Activated T-cell treated with anti-CD3 and anti-CD28 coated beads, Interleukin-2, amount 50 U/mL, for 48 hours (primary cell): ENCODE measurements at places on chromosomes 5 and 9.
A peak's percentile ranks its signal among the peaks of the same experiment; 100 is the strongest.

DNA sequence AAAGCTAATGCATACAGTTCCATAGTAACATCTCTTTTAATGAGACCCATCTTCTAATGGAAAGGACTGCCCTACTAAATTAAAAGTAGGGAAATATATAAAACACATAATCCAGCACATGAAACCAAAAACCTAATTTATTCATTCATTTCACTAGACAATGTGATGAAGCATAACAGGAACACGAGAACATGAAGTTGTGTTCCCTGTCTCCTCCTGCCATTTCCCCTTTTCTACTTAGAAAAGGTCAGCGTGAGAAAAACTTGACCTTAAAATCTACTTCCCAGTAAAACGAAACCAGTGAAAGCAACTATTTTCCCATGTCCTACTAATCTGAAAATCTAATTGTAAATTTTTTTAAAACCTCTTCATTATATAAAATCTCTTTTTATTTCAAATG, 847.5 kb downstream of the TLE1 start:
- no peak for DNase-seq

- DNase-seq = no peak
Measured at GRCh38 chr9:33380390-33381094, 21.8 kb downstream of the AQP7 start.

DNA sequence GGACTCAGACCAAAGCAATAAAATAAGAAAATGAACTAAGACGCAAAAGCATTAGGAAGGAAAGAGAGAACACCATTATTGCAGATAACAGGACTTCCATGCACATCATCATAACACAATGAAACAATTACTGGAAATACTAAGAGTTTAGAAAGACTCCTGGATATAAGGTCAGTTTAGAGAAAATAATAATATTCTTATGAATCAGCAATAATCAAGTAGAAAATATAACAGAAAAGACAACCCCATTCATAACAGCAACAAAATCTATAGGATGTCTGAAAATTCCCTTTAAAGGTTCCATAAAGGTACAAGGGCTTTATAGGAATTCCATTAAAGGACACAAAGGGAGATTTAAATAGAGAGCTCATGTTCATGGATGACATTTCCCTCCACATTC, 73.0 kb downstream of the SPTLC1 start:
- DNase-seq = no peak

DNA sequence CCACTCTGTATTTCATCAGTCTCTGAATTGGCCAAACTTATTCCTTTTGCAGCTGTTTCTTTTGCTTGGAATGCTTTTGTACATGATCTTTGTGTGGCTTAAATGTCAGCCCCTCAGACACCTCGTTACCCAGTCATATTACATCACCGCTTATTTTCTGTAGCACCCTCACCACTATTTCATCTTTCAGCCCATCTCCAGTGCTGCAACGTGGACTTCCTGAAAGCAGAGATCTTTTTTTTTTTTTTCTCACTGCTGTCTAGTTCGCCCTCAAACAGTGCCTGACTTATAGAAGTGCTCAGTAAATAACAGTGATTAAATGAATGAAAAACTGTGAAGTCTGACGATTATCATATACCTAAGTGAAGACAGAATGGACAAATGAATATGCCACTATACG, 835 bp downstream of the SRA1 start:
- no peak for DNase-seq

GRCh38 chr5:138460032-138460693, 5.1 kb upstream of the EGR1 start:
- DNase-seq = peak; percentile 39

DNA sequence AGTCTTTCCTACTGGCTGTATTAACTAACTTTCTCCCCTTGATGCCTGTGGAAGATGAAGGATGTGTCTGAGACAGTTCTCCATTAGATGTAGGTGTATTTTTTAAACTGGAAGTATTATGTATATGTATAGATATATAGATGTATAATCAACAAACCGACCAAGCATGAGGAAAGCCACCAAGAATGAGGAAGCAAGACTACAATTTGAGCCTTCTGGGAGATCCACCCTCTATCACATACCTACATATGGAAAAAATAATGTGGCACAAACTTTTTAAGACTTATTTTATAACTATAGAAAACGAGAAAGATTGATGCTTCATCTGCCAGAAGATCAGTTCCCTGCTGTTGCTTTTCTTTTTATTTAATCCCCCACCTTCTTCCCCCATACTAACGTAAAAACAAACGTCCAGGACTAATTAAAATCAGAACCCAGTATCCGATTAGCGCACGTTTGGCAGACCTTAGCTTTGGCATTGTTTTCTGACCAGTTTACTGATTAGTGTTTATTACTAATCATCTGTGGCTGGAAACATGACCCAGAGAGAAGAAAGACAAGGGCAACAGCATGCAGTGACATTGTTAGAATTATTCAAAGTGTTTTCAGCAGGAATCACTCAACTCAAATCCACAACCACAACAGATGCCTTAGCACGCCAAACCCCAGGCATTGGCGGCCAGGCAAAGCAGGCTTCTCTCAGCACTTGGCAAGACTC, 490.2 kb downstream of the EBF1 start:
- DNase-seq = no peak

DNA sequence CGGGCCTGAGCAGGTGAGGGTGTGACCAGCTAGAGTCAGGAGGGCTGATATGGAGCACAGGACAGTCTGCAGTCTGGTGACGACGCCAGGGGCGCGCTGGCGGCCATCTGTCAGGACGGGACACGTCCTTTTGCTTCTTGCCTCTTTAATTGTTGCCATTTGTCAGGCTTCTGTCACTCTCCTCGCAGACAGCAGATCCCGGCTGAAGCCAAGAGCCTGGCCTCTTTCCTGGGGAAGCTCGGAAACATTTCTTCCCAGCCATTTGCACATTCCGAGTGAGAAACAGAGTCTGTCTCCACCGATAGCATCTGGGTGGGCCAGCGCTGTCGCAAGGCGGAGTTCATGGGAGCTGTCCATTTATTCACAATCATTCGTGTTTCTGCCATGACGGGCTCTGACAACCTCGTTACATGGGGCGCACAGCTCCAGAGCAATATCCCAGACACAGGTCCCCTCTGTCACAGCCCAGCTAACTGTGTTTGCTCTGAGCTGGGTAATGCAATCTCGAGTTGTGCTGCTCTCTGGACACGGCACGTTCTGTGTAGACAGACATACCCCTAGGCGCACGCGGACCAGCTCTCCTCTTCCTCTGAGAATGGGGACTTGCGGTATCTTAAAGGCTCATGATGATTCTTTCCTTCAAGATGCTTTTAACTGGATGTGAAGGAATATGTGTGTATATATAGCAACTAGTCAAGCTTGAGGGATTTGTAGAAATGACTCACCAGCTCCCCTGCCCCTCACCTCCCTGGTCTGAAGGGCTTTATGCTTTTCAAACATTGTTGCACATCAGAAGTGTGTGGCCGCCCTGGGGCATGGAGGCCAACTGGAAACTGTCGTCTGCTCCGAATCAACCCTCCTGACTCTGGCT, 105.3 kb upstream of the FCN2 start:
- DNase-seq = no peak

- DNase-seq = no peak
Measured at GRCh38 chr5:178353461-178353860, 120.9 kb upstream of the PHYKPL start.

GRCh38 chr5:3958389-3958788, 362.8 kb downstream of the IRX1 start:
- DNase-seq = no peak

DNA sequence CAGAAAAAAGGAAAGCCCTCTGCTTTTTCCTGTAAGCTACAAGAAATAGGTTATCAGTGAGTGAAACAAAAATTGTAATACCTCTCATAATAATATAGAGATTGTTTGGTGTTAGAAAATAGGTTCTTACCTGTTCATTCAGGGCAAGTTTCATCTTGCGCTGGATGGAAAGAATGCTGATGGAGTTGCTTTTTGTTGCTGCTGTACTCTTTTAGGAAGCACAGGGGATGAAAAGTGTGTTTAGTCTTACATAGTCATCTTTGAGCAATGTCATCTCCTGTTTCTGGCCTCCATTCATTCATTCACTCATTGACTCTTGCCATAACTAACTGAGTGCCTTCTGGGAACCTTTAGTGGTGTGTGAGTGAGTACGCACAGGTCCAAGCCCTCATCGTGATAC, 6.4 kb downstream of the ENTREP1 start:
- DNase-seq = no peak

DNA sequence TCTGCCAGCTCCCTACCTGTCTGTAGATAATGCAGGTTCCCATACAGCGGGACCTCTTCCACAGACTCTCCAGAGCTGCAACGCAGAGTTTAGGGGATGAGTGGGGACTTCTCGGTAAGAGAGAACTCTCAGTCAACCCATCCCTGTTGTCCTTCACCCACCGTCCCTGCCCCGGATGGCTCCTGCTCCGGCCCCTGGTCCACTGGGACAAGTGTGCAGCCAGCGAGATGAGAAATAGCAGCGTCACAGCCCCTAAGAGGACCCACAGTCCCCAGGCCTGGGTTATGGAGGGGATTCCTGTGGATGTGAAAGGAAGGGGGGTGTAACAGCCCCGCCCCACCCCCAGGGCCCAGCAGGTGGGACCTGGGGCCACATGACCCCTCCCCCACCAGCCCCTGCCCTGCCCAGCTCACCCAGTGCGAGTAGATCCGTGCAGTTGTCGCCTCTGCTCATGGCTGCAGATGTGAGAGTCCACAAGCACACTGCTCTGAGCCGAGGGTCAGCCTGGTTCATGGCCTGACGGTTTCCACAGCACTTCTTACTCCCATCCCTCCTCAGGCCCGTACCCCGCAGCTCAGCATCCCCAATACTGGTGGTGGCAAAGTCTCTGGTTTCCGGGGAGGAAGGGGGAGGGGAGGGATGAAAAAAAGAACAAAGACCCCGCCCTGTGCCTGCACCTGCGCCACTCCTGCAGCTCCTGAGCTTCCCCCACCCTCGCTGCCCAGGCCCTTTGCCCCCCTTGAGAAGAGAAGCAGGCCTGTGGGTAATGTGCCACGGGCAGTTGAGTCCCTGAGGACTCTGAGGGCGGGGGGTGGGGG, at the start of gene SIT1:
Gene SIT1 (minus strand): TSS at position 591 of the 818 bp plus-strand sequence. CDS start 78 bp downstream, at position 513.
- DNase-seq = peak; percentile 67

DNA sequence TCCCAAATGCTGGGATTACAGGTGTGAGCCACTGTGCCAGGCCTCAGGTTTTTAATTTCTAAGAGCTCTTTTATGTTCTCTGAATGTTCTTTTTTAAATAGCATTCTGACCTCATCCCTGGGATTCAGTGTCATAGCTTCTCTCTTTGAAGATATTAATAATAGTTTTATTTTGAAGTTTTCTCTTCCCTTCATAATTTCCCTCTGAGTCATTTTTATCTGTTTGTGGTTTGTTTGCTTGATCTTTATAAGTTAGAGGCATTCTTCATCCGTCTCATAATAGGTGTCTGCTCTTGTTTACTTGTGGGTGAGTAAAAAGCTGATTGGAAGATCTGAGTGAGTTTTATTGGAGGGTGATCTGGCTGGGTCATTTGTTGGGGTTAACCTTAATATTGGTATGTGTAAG, 12.5 kb upstream of the MAMDC2 start:
- DNase-seq = no peak

- DNase-seq = no peak
Measured at GRCh38 chr5:150473673-150474358, 24.3 kb upstream of the RPS14 start.

DNA sequence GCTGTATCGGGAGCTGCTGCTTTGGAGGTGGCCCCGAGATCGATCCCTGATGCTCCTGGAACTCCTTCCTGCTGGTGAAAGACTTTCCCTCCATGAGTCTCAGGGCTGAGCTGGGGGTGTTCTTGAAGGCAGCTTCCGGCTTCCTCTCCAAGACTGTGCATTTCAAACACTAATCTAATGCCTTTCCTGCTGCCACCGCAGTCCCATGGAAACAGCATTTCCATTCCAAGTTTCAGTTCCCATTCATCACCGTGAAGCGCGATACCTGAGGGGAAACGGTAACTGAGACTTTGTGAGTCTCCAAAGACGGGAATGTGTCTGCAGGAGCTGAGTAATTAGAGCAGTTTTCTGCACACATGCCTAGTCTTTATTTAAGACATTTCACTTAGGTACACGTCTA, 230.1 kb downstream of the PAX5 start:
- no peak for DNase-seq

DNA sequence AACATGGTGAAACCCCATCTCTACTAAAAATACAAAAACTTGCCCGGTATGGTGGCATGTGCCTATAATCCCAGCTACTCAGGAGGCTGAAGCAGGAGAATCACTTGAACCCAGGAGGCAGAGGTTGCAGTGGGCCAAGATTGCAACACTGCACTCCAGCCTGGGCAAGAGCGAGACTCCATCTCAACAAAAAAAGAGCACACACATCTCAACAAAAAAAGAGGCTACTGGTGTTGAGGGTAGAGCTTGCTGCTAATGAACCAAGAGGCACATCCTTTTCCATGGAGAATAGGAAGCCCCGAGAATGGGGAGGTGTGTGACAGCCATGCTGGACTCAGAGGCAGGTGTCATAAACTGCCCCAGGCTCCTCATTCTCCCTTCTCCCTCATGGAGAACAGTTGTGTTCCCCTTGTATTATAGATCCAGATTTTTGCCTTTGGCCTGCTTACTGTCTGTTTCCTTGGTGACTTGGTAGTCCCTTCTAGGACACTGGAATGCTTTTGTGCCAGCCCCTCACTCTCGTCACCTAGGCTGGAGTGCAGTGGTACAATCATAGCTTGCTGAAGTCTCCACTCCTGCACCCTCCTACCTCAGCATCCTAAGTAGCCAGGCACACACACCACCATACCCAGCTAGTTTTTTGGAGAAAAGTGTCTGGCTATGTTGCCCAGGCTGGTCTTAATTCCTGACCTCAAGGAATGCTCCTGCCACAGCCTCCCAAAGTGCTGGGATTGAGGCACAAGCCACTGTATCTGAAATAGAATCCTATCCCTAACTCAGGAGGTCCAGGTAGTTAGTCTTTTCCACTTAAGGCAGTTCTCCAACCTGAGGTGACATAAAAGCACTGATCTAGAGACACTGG, 5.1 kb downstream of the RPL12 start:
- peak; percentile 58 for DNase-seq

DNA sequence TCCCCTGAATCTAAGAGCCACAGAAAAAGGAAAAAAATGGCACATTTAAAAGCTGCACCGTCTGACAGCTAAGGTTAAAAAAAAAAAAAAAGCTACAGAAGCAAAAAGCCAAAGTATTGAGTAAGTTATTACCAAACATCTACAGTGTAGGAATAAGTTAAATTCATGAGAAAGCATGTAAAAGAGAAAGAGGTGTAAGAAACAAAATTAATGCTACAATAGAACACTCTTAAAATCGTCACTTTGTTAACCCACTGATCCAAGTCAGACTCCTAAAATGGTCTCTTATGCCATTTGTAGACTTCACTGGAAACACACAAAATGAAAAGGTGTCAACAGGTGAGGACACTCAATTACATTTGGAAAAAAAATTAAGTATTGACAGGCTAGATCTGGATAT, 120.2 kb downstream of the SSBP2 start:
- no peak for DNase-seq

DNA sequence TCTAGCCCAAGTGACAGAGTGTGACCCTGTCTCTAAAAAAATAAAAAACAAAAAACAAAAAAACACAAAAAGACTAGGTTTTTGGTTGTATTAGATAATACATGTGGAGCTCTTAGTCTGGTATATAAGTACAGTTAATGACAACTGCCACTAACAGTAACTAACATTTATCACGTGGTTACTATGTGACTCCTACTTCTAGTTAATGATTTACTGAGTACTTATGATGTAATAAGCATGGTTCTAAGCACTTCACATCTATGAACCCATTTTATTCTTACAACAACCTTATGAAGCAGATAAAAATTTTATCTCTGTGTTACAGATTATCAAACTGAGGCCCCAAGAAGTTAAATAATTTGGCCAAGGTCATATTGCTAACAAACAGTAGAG, 6.1 kb upstream of the TMEFF1 start:
- DNase-seq = no peak
